A549 (cell line): ENCODE measurements at places on chromosomes 2 and 18.

DNA sequence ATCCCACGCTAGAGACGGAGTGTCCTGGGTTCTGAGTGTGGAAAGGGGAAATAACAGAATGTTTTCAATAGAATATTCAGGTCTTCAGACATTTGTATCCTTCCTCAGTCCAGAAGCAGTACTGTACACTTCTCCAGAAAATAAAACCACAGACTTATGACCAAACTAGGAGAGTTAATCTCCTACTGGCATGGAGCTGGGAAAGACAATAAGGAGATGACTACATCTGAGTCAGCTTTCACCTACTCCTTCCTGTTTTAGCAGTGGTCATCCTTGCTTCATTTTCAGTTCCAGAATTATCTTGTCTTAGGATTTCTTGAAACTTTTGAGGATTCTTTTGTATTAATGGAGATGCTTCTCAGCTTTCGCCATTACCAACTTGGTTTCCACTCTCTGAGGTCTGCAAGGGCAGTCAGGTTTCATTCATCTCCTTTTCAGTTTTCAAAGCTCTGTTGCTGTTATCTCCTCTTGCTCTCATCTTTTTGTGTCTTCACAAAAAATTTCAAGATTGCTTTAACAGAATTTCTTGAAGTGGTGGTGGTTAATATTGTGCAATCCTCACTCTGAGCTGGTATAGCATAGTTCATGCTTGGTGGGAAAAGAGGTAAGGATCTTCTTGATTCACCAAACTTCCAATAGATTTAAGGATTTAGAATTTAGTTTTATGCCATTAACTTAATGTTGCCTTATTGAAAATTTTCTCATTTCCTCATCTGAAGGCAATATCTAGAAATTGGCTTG is 23.7 kb upstream of the NR4A2 start:
- DNase-seq, result no peak

DNA sequence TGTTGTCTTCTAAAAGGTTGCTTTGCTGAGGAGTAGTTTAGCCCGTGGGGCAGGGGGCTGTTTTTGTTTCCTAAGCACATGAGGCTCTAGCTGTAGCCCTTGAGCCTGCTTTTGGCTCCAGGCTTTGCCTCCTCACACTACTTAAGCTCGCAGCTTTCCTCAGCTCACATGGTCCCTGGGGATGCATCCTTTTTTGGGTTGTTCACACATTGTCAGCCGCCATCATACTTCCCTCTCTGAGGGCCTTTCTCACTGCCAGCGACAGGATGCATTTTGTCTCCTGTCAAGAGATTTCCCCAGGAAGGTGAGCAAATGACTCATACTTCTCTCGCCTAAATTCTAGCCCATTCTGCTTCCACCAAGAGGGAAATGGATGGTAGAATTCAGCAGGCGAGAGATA is 279.5 kb upstream of the PKDCC start:
- no peak for DNase-seq

GRCh38 chr2:164621764-164622105 is 453 bp upstream of the GRB14 start:
- DNase-seq, result peak; percentile 35

- DNase-seq, result peak; percentile 15
Observed at GRCh38 chr2:74887960-74888700, 54.2 kb downstream of the HK2 start.

DNA sequence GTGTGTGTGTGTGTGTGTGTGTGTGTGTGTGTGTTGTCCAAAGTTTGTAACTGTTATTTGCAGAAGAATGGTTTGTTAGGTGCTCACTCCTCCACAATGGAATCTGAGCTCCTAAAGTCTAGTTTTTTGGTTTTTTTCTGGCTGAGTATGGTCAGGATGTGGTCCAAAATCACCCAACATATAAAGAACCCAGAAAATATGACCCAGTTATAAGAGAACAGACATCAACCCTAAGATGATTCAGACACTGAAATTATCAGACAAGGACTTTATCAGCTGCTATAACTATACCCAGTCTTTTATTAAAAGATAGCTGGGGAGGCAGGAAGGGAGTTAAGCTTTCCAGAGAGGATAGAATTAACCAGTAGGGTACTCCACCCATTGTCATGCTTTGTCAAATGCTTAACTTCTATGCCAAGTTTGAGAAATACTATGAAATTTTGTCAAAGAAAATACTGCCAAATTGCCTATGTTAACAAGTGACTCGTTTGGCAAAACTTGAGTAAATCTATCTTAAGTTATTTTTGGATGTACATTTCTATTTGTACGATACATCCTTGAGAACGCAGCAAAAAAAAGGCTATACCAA is 57.5 kb downstream of the TANK start:
- DNase-seq, result no peak

- DNase-seq, result no peak
Observed at GRCh38 chr2:98528349-98528748, 80.0 kb downstream of the COA5 start.

DNA sequence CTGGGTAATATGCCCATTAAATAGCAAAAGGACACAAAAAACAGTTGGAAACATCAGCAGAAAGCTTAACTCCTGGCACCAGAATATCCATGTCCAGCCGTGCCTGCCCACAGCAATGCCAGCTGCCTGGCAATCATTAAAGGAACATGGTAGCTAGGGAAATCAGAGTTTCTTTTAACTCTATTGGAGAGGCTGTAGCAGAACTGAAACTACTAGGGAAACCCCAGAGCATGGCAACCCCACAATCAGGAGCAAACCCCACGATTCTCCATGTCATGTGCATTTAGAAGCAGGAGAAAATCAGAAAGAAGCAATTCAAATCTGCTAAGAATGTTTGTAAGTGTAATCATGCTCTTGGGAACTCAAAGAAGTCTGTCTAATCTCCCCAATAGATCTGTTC is 409.0 kb upstream of the SMIM21 start:
- DNase-seq, result no peak

- no peak for DNase-seq
Observed at GRCh38 chr2:54083021-54083420, 32.4 kb upstream of the ACYP2 start.

DNA sequence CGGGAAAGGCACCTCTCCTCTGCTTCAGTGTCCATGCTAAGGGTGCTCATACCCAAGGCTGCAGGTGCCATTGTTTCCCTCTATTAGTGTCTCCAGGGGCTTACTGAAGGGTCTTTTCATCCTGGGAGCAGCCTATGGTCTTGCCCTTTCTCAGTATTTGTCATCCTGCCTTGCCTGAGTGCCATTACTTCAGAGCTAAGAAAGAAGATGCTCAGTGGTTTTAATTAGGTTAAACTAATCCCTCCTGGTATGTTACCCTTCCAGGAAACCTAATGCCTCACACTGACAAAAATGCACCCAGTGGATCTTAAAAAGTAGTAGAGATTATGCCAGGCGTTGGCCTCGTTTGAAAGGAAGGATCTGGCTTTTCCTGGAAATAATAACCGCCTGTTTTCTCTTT is 151.4 kb downstream of the LRRTM1 start:
- no peak for DNase-seq

DNA sequence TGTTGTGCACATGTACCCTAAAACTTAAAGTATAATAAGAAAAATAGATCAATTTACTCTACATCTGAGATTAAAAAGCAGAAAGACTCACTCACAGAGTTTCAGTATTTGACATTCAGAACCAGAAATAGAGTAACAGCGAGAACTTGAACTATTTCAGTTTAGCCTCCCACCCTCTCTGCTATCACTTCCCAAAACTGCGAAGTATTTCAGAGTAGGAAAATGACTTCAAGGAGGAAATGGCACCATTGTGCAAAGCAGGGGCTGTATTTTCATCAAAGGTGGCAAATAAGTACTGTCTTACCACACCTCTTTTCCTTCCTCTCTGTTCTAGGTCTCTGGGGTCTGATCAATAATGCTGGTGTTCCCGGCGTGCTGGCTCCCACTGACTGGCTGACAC is 13.6 kb downstream of the DHRS9 start:
- DNase-seq, result no peak

- no peak for DNase-seq
Observed at GRCh38 chr18:36680042-36680441, 148.8 kb downstream of the TPGS2 start.

- no peak for DNase-seq
Observed at GRCh38 chr2:200172521-200172920, 134.0 kb upstream of the SPATS2L start.

GRCh38 chr18:32707147-32707546 is 65.7 kb downstream of the KLHL14 start:
- no peak for DNase-seq

DNA sequence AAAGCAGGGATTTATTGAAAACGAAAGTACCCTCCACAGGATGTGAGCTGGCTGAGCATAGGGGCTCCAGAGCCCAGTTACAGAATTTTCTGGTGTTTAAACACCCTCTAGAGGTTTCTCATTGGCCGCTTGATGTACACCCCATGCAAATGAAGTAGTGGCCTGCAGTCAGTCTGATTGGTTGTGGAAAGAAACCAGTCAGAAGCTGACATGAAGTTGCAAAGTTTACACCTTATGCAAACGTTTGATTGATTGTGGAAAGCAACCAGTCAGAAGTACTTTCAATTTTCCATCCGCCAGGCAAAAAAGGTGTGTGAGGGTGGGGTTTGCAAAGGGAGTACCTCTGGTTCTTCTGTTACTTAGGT is 62.3 kb downstream of the VWA3B start:
- DNase-seq, result peak; percentile 34

GRCh38 chr2:47767497-47767844 is 15.5 kb upstream of the MSH6 start:
- no peak for DNase-seq

DNA sequence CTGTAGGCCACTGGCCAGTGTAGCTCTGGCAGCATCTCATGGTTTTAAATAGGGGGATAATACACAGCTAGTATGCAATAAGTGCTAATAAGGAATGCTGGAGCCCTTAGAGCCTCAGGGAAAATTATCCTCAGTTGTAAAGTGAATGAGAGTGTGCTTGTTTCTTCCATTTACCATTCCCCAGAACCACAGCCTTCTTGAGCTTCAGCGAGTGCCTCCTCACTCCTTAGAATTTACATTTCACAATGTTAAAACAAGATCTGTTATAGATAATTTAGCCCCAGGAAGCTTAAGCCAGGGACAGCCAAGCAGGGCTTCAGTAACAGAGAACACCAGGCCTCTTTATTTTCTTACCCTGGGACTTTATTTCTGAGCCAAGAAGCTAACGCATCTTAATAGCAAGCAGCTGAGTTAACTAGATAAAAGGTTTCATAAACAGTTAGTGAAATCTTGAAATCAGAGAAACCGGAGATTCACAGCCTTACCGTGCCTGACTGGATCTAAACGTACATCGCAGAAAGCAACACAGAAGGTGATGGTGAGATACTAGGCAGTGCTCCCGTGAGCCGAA is 535.2 kb downstream of the TDRD15 start:
- no peak for DNase-seq

- no peak for DNase-seq
Observed at GRCh38 chr2:171293661-171294060, 133.0 kb upstream of the TLK1 start.

- DNase-seq, result no peak
Observed at GRCh38 chr2:193583638-193584400, 1389.1 kb upstream of the TMEFF2 start.

- no peak for DNase-seq
Observed at GRCh38 chr2:142291969-142292368, 161.2 kb upstream of the LRP1B start.

DNA sequence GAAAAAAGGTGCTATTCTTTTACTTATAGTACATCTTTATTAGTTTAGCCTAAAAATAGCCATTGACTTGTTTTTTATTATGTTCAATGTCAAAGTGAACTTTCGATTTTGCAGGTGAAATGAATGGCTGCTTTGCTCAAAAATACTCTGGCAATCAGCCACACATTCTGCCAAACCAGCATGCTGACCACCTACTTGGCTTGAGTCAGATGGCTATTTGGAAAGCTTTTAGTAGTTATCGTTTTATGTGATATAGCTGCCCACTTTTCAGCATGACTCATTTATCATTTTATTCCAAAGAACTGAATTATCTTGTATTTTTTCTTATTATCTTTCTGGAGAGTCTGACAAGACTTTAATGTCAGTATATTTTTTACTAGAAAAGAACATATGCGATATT is 1615.8 kb upstream of the TMEFF2 start:
- DNase-seq, result no peak

GRCh38 chr2:182186132-182186735 is 200.6 kb downstream of the PPP1R1C start:
- peak; percentile 16 for DNase-seq

- no peak for DNase-seq
Observed at GRCh38 chr18:51490860-51491259, 293.4 kb upstream of the MEX3C start.

GRCh38 chr2:190882411-190882766 is 1.8 kb downstream of the GLS start:
- no peak for DNase-seq

- DNase-seq, result no peak
Observed at GRCh38 chr2:99487906-99488305, 1.9 kb downstream of the REV1 start.

DNA sequence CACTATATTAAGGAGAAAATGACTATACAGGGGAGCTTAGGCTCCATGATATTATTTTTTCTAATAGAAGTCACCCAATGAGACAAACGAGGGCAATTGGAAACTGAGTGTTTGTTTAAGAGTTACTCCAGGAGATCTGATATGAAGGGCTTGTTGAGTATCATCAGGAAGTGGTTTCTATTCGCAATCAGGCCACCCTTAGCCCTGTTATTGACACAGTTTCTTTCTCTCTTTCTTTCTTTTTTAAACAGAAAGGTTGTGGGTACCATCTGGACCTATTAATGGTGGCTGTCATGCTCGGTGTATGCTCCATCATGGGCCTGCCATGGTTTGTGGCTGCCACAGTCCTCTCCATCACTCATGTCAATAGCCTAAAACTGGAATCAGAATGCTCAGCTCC is 117.3 kb downstream of the DPP4 start:
- no peak for DNase-seq

- no peak for DNase-seq
Observed at GRCh38 chr18:38576349-38576748, 1010.8 kb upstream of the CELF4 start.

DNA sequence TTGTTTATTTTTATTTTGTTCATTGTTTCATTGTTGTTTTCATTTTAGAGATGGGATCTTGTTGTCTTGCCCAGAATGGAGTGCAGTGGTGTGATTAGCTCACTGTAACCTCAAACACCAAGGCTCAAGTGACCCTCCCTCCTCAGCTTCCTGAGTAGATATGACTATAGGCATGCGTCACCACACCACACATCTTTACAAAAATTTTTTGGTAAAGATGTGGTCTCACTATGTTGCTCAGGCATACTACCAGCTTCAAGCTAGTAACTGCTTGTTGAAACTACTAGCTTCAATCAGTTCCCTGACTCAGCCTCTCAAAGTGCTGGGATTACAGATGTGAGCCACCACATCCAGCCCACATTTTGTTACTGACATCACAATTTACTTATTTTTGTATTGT is 14.8 kb downstream of the FAM237A start:
- DNase-seq, result no peak

- no peak for DNase-seq
Observed at GRCh38 chr2:176283291-176284068, 14.2 kb downstream of the MTX2 start.

- DNase-seq, result no peak
Observed at GRCh38 chr2:239402666-239403065, 1.8 kb upstream of the HDAC4 start.
